ENCODE measurements at places on chromosomes 12 and 14.

DNA sequence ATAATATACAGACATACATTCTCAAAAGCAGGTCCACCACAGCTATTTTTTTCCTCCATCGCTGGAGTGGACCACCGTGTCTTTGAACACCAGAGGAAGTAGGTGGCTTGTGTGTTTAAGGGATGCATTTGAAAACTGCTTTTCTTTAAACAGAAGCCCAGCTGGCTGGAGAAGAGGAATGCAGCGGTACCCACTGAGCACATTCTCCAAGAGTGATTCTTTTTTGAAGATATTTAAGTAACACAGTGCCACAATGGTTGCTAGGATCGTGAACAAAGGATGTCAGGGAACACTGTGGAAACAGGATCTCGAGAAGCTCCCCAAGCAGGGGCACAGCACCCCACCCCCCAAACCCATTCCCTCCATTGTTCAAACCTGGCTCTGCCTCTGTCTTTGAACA lies 286.6 kb upstream of the PWP1 start:
- DNase-seq, result no peak

DNA sequence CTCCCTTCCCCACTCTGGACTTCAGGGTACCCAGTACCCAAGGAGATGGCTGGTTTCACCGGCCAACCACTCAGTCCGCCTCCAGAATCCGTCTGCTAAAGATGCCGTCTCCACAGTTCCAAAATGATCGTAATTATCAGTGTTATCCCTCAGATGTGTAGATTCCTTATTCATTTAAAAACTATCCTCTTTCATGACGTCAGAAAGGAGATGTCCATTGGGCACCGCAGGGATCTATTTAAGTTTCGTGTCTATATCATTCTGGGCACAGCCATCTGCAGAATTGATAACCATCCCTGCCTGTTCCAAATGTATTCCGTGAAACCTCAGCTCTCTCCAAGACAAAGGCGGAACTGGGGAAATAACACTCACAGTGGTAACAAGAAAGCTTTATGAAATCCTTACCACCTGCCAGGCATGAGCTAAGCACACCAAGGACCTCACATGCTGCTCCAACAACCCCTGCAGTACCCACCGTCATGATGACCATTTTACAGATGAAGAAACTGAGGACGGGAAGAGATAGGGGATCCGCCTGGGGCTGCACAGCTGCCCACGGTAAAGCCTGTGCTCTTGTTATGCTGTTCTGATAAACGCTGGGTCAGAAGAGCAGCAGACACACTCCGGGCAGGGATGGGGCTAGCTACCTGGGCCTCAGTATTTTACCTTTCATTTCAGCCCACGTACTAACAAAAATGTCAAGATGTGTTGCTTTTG lies 90.0 kb downstream of the BCL11B start:
- DNase-seq, result no peak

GRCh38 chr12:104180374-104180773 lies 35.2 kb upstream of the TXNRD1 start:
- peak; percentile 68 for DNase-seq

DNA sequence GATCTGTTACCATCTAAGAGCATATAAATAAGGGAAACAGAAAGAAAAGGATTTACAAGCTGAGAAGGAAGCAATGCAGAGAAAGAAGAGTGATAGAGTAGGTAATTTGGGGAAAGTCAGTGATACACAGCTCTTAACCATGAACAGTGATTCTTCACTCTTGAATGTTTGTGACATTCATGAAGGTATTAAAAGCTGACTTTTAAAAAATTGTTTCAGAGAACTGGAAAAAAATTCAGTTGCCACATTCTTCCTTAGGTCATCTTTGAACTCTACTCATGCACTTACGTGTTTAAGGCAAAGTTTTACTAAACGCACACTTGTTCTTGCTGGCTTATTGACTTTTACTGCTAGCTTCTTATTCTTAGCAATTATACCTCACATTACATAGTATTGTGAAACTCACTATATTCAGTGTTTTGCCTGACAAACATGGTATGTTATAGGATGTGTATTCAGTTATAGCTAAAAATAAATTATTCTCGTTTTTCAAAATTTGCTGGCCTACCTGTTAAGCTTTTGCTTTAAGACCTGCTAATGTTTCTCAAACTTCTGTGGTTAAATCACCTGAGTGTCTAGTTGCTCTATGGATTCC lies 10.9 kb downstream of the HIF1A start:
- no peak for DNase-seq

GRCh38 chr14:74946659-74947281 lies 8.6 kb downstream of the PGF start:
- no peak for DNase-seq
